ENCODE measurements at places on chromosomes 1 and 21.

GRCh38 chr1:11070876-11071275 lies 11.1 kb upstream of the SRM start:
- no peak for DNase-seq

- DNase-seq: no peak
Observed at GRCh38 chr1:178230881-178231409, 137.0 kb downstream of the RASAL2 start.

DNA sequence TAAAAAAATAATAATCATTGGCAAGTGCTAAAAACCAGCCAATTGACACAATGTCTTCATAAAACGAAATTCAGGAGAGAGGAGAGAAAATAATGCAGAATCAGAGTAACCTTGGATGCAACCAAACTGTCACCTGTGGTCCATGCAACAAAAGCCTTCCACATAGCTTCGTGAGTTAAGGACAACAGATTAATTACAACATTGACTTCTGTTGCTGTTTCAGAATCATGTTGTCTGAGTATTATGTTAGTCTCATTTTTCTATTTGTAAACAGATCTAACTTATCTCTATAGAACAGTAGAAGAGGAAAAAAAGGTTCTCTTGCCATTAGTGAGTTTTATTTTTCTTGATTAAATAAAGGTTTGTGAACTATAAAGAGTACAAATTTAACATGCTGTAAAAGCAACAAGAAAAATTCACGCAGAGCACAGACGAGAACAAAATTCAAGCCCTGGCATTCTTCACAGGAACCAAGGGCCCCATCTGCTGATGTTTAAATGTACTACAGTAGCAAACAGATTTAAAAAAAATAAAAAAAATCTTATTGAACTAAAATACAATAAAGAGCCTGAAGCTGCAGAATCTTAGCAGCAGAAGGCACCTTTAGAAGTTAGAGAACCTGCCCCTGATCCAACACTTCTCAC lies 381.1 kb upstream of the PKN2 start:
- DNase-seq: no peak

- no peak for DNase-seq
Observed at GRCh38 chr1:177914603-177915002, 55.3 kb downstream of the SEC16B start.

DNA sequence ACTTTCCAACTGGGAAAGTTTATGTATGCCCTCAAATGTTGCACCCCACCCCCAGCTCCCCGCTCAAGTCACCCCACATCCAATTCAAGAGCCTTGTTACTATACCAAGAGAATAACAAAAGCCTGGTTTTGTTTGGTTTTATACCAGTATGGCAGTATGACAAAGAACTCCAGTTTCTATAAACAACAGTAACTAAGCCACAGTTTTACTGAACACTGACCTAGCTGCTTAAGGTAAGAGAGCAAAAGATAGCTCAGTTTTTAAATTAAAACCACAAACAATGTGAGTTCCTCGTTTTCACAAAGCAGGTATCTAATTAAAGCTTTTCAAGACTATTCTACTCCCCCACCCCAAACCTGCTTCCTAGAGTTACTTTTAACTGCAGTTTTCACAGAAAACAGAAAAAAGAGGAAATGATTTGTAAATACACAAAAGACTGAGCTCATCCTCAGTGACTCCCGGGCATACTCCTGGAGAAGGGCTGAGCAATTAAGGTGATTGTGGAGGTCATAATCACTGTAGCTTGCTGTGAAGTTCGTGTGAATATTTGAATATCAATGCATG lies 59.3 kb upstream of the LHX8 start:
- DNase-seq: no peak

DNA sequence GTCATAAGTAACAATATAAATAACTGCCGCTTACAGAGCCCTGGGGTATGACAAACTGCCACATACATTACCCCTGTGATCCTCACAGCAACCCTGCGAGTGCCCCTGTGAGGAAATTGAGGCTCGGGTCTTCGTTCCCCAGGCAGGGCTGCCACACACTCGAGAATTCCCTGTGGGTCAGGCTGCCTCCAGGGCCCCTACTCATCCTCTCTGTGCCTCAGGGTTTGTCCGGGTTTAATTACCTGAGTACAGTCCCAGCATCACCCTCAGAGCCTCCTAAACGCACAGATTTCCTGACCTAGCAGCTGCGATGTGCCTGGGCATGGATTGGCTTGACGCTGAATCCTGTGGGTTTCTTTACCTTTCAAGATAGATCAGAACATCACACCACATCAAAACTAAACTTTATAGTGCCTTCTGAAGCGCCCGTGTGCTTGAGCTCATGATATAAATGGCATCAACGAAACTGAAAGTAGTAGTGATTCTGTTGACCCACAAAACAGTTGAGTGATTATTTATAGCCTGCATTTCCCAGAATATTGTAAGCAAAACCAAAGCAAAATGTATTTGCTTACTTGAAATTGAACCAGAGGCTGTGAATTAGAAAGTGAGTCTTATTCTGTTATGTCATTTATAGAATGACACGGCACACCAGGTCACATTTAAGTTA lies 14.0 kb downstream of the SLC37A1 start:
- no peak for DNase-seq

GRCh38 chr1:24644100-24644384 lies 940 bp downstream of the SRRM1 start:
- DNase-seq: no peak

- no peak for DNase-seq
Observed at GRCh38 chr1:204336421-204337035, 23.2 kb downstream of the PLEKHA6 start.

DNA sequence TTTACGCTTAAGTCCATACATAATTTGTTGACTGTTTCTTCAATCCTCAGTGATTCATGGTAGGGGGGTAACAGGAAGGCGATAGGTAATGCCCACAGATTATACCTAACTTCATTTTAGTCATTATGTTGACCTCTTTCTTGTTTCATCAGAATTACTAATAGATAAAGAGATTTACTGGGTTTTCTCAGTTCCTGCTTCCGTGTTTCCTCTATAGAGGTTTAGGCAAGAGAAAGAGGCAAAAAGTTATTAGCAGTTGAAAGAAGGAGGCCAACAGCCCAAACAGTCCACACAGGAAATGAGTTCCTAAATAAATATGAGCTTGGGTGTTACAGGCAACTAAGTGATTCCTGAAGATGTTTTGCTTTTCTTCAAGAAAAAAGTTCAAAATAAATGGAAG lies 17.9 kb upstream of the CLCA1 start:
- no peak for DNase-seq

DNA sequence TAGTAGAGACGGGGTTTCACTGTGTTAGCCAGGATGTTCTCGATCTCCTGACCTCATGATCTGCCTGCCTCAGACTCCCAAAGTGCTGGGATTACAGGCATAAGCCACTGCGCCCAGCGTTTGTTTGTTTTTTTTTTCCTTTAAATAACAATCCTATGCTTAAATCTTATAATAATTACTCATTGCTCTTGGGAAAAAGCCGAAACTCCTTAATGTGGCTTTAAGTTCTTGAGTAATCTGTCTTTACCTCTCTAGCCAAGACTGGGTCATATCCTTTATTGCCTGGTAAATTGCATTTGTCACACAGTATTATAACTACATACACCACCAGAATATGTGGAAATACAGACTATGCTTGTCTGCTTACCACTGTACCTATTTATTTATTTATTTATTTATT lies 97.1 kb downstream of the MACF1 start:
- DNase-seq: no peak

DNA sequence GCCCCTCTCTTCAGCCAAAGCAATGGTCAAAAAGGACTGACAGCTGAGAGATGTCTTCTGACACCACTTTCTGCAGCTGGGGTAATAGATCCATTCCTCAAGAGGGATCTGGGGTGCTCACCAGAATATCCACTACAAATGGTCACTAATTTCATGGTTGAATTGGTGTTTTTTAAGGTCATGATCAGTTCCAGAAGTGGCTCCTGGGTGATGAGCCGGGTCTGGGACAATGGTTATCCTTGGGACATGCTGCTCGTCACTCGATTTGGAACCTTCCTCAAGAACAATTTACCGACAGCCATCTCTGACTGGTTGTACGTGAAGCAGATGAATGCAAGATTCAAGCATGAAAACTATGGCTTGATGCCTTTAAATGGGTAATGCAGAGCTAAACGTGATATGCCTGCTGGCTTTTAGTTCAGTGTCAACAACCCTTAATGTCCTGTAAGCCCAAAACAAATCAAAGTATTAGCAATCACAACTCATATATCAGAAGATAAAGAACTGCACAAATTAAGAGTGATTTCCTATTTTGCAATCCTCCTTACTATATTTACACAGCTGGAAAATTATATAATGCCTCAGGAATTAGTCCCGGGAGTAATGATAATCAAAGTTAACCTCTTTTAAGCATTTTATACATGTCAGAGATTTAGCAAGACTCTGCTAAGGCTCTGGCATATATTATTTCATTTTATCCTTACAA lies 20.1 kb downstream of the FMO3 start:
- no peak for DNase-seq

DNA sequence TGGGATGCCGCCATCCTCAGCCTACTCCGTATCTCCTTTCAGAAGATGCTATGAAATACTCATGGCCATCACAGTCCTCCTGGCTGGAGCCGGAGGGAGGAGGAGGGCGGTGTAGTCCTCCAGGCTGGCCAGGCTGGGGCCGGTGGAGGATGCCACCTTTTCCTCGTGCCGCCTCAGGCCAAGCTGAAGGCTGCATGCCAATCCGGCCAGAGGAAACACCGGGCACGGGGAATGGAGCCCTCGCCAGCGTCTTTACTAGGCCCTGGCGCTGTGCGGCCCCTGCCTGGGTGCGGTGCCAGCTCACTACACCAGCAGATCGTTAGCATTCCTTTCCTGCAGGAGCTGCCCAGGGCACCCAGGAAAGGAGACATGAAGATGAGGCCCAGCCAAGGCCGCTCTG lies 70.1 kb downstream of the CASZ1 start:
- no peak for DNase-seq

DNA sequence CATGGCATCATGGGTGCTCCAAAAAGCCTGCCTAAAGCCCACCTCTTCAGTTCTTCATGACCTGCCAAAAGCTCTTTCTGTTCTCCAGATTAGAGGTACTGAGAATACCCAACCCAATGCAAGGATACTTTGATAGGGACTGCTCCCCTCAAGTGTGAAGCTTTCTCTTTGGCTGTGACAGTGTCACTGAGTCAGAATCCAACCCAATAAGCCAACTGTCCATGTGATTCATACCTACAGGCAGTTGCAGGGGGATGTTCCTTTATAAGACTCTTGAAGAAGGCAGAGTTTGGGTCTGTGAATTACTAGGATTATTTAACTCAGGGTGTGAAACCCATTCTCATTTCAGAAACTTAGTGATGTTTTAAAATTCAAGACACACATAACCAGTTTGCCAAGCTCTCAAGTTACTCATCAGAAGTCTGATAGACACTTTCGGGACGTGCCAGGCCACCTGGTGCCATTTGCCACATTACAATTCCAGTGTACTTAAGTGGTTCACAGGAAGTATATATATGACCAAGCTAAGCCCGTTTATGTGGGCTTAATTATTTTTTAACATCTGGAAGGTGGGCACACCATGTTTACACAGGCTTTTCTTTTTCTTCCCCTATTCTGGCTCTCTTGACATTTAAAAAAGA lies 265.8 kb downstream of the NFIA start:
- DNase-seq: no peak

GRCh38 chr1:167819849-167820683 lies 93.9 kb downstream of the ADCY10 start:
- DNase-seq: peak; percentile 67

GRCh38 chr1:233078396-233078795 lies 128.0 kb downstream of the NTPCR start:
- no peak for DNase-seq

DNA sequence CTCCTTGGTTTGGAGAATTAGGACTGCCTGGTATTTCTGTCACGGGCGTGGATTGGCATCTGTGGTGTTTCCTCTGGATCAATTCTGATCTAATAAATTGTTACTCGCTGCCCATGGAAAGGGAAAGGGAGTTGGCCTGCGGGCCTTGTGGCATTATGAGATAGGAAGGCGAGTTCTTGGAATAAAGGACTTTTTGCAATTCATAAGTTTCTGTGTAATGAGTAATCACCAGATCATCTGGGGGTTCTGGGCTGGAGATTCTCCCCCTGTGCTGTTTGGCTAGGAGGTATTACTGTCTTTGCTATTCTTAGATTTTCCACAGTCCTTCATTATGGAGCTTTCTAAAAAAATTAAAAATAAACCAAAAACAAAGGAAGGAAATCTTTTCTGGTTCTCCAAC lies 315.9 kb downstream of the CAMTA1 start:
- no peak for DNase-seq

DNA sequence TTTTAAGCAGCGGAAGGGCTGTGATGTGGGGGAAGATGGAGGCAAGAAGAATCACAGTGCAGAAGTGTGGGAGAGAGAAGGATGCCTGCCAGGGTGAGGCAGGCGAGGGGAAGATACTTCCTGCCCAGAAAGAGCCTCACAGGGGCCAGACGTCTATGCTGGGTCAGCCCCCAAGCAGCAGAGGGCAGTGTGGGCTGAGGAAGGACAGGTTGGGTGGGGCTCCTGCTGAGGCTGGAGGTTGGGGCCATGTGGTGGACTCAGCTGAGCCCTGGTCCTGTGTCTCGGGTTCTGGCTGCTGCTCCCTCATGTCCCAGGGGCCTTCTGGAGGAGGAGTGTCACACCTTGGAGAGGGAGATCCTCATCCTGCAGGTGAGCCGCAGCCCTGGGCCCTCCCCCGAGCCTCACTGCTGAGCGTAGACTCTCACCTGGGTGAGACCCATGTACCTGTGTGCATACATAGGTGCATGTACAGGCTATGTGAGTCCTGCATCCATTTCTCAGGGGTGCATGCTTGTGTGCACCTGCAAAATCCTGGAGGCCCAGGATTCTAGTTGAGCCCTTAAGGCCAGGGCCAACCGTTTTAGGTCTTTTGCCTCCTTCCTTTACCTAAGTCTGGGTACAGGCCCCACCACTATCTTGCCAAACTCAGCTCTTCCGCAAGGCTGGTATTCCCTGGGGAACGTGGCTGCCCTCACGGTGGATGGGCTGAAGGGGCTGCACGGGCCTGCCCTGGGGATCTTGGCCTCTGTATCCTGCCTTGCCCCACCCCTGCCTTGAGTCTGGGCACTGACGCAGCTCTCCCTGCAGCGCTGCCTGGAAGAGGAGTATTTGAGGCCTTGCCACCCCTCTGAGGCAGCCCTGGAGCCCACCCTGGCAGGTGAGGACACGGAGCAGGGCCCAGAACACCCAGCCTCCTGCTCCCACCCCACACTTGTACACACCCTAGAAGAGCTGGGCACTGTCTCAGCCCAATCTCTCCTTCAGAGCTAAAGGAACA lies 3.7 kb downstream of the CCDC24 start:
- no peak for DNase-seq

DNA sequence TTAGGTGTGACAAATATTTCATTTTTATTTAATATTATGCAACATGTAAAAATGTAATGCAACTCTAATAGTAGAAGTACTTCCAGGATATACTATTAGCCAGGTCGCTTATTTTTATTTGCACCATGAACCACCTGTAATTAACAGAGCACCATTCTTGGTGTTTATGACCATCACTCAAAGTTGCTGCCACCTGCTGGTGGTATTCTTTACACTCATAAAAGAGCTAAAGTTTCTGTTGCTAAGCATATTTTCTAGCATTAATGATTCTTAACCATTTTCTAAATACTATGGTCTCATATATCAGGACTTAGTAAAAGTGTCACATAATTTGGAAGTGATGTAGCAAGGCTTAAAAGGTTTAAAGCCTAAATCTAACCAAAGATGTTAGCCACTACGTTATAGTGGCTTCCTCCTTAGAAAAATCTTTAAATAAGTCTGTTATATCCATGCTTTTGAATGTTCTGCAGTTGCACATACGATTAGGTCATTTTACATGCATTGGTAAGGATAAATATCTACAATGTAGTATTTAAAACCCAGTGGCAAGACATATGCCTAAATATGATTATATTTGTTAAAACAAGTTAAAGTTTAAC lies 244.5 kb downstream of the NEGR1 start:
- DNase-seq: no peak

GRCh38 chr1:200423235-200423634 lies 13.4 kb upstream of the ZNF281 start:
- DNase-seq: no peak
